ENCODE measurements at places on chromosomes 6 and 20. TPM values are rescaled to one million over a fixed set of nuclear protein-coding genes. Genes with fewer than 3 reads are reported as not detected.

DNA sequence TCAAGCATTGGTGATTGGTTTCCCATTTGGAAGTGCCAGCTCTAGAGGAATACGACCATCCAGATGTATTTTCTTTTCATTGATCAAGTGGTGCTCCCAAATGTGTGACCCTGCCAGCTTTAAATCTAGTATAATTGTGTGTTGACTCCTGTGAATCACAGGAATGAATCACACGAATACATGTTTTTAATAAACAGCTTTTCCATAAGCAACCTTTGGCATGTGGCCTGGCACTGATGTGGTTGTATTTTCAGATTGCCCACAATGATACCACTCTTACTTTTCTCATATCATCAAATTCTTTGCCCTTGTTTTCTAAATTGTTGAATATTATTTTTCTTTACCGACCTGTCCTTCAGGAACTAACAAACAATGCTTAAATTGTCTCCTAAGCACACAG lies 367 bp downstream of the GSTA3 start:
- no peak overlapping the region for H3K4me3 ChIP-seq
- H3K4me1 ChIP-seq, result no peaks in the 10 kb centered on the region
- H3K36me3 ChIP-seq, result no peaks in the 10 kb centered on the region
- no peak overlapping the region for H3K27ac ChIP-seq

- H3K36me3 ChIP-seq, result no peaks in the 10 kb centered on the region
- H3K27ac ChIP-seq, result no peak overlapping the region
- no peak overlapping the region for H3K4me3 ChIP-seq
These were observed 22.8 kb downstream of the SRSF3 start for GRCh38 chr6:36616893-36617521.

The IL22RA2 gene
- not detected for total RNA-seq

The TMEM74B gene
- 0.18 TPM for total RNA-seq

DNA sequence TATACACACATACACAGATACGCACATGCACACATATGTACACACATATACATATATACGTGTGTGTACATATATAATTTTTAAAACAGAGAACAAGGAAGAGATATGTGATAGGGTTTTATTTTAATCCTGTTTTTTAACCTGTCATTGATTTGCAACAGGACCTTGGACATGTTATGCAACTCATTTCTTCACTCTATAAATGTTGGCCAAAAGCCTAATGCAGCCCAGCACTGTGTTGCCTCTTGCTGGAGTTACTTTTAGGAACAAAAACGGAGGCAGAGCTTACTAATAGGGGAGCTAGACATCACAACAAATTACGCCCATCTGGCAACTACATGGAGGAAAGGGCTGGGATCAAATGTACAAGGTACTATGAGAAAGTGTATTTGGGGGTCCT lies 179.9 kb upstream of the TAB2 start:
- no peak for DNase-seq
- no peak overlapping the region for H3K4me3 ChIP-seq
- H3K36me3 ChIP-seq, result no peaks in the 10 kb centered on the region
- H3K27me3 ChIP-seq, result no peaks in the 10 kb centered on the region
- peaks cover 42% of the 10 kb centered on the region for H3K4me1 ChIP-seq

DNA sequence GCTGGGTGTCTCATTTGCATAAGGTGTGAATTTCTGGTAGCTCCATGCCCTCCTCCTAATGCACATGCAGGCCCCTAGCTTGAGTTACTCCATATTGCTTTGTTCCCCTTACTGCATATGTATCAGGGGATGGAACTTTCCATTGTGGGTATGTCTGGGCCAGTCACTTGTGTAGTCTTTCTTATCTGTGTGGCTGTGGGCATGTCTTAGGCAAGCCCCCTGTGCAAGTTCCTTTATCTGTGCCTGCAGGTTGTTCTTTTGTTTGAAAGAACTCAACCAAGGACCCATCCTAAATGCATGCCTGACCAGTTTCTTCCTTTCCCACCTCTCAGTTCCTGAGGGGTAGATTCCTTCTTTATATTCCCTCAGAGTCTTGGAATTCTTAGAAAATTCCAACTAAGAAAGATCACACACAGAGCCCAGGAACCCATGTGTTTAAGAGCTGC lies 23.6 kb downstream of the MBOAT1 start:
- H3K27ac ChIP-seq, result no peak overlapping the region
- H3K4me1 ChIP-seq, result no peaks in the 10 kb centered on the region
- DNase-seq, result no peak
- no peaks in the 10 kb centered on the region for H3K27me3 ChIP-seq

The SLC52A3 gene
- total RNA-seq, result not detected

The CLDN20 gene
- not detected for total RNA-seq

DNA sequence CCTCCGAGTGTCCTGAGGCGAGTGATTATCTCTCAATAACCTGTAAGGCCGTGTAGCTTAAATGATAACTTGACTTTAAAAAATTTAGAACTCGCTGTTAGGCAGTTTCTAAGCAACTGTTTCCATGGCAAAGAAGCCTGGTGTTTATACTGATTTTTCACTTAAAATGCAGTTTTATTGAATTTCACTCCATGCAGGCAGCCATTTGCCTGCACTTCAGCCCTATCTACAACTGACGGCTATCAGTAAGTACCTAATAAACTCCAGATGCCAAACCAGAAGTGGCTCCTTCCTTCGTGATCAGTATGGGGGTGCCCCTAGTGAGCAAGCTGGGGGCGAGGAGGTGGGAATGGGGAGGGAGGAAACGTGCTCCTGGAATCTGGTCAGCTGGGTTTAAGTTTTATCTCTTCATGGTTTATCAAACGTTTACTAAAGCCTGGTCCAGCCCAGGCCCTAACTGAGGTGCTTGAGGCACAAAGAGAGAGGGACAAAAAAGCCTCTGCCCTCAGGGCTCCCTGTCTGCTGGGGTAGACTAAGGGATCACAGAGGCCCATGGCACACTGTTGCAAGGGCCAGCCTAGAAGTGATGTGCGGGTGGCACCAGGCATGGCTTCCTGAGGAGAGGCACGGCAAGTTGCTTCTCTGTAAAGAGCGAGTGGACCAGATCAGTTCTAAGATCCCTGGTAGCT lies 45.5 kb downstream of the TTI1 start:
- H3K4me1 ChIP-seq, result peaks cover 9% of the 10 kb centered on the region
- H3K27ac ChIP-seq, result no peak overlapping the region
- no peaks in the 10 kb centered on the region for H3K27me3 ChIP-seq
- no peak overlapping the region for H3K4me3 ChIP-seq
- DNase-seq, result no peak

GRCh38 chr20:35883336-35883777 lies 70.9 kb downstream of the SCAND1 start:
- H3K27ac ChIP-seq, result no peak overlapping the region
- no peak for DNase-seq
- peaks cover 4% of the 10 kb centered on the region for H3K4me1 ChIP-seq

- no peaks in the 10 kb centered on the region for H3K36me3 ChIP-seq
- H3K27me3 ChIP-seq, result no peaks in the 10 kb centered on the region
- H3K27ac ChIP-seq, result no peak within 1 kb of the TSS
- no peak within 1 kb of the TSS for H3K4me3 ChIP-seq
- H3K4me1 ChIP-seq, result no peaks in the 10 kb centered on the region
These were observed at the start of gene CST9 for GRCh38 chr20:23605867-23606651. TSS of gene CST9 (minus strand) at chr20:23605917. CDS start at chr20:23605864, 53 bp downstream.

GRCh38 chr6:95288251-95288650 lies 289.1 kb upstream of the MANEA start:
- H3K27me3 ChIP-seq, result no peaks in the 10 kb centered on the region
- no peaks in the 10 kb centered on the region for H3K36me3 ChIP-seq
- no peak overlapping the region for H3K27ac ChIP-seq
- no peak for DNase-seq

The PPP1R3G gene
- total RNA-seq, result not detected

DNA sequence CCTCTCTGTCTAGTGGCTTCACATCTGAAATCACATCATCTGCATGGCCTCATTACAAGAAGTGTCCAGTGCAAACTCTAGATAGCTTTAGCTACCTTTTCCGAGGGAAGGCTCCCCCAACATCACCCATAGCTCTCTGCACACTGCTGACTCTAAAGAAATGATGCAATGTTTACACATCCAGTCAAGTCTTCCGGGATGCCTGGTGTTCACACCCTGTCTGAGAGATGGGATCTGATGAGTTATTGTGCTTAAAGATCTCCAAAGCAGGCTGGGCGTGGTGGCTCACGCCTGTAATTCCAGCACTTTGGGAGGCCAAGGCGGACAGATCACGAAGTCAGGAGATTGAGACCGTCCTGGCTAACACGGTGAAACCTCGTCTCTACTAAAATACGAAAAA lies 404.6 kb upstream of the IRAK1BP1 start:
- DNase-seq, result no peak
- no peak overlapping the region for H3K27ac ChIP-seq
- H3K4me3 ChIP-seq, result no peak overlapping the region
- H3K4me1 ChIP-seq, result no peaks in the 10 kb centered on the region
- H3K36me3 ChIP-seq, result no peaks in the 10 kb centered on the region

GRCh38 chr20:25287631-25288290 lies 39.9 kb downstream of the PYGB start:
- no peaks in the 10 kb centered on the region for H3K4me1 ChIP-seq
- H3K36me3 ChIP-seq, result no peaks in the 10 kb centered on the region
- H3K4me3 ChIP-seq, result no peak overlapping the region
- DNase-seq, result no peak
- no peaks in the 10 kb centered on the region for H3K27me3 ChIP-seq
- no peak overlapping the region for H3K27ac ChIP-seq

DNA sequence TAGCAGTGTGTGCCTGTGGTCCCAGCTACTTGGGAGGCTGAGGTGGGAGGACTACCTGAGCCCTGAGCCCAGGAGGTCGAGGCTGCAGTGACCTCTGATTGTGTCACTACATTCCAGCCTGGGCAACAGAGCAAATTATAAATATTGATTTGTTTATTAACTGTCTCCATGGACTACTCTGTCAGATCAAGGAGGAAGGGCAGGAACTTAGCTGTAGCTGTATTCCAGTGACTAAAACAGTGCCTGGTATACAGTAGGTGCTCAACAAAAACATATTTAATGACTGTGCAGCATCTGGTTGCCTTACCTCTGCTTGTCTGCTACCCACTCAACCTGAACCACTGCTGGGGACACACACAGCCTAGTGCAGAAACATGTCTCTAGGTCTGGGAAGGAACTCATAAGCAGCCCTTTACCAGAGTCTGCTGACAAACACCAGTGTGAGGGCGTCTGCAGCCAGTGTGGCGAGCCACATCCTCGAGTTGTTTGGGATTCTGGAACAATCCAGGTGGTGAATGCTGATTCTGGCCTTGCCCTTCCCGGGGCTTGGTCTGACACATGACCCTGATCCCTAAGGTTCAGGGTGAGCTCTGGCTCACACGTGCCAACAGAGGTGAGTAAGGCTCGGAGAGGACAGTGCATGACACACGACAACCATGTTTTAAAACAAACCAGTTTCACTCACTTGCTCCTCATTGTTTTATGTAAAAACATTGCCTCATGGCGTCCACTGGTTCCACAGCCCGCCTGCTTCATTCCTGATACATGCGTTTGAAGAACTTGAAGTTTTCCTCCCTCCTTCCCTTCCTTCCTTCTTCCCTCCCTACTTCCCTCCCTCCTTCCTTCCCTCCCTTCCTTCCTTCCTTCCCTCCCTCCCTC lies 117.9 kb upstream of the ZNF217 start:
- no peaks in the 10 kb centered on the region for H3K36me3 ChIP-seq
- H3K27ac ChIP-seq, result no peak overlapping the region

The CGAS gene
- total RNA-seq, result 48.3 TPM

GRCh38 chr6:28239636-28240035 lies 12.4 kb downstream of the ZKSCAN4 start:
- H3K27ac ChIP-seq, result no peak overlapping the region
- H3K4me3 ChIP-seq, result no peak overlapping the region
- peaks cover 7% of the 10 kb centered on the region for H3K36me3 ChIP-seq
- no peak for DNase-seq
- no peaks in the 10 kb centered on the region for H3K27me3 ChIP-seq

- H3K27ac ChIP-seq, result peak overlapping the region; percentile 78
- no peaks in the 10 kb centered on the region for H3K27me3 ChIP-seq
- H3K4me1 ChIP-seq, result peaks cover 23% of the 10 kb centered on the region
- peak overlapping the region; percentile 91 for H3K4me3 ChIP-seq
- DNase-seq, result no peak
- H3K36me3 ChIP-seq, result no peaks in the 10 kb centered on the region
These were observed 637 bp downstream of the TRPC4AP start for GRCh38 chr20:35091816-35092523.

- no peak for DNase-seq
- H3K36me3 ChIP-seq, result no peaks in the 10 kb centered on the region
- no peaks in the 10 kb centered on the region for H3K27me3 ChIP-seq
- no peaks in the 10 kb centered on the region for H3K4me1 ChIP-seq
- H3K27ac ChIP-seq, result peak overlapping the region; percentile 43
These were observed 72.7 kb downstream of the TRAM2 start for GRCh38 chr6:52503851-52504781.

Data from CD8-positive, alpha-beta memory T cell (primary cell).